ENCODE measurements at places on chromosomes 4 and X. TPM values are rescaled to one million over a fixed set of nuclear protein-coding genes. Genes with fewer than 3 reads are reported as not detected.

DNA sequence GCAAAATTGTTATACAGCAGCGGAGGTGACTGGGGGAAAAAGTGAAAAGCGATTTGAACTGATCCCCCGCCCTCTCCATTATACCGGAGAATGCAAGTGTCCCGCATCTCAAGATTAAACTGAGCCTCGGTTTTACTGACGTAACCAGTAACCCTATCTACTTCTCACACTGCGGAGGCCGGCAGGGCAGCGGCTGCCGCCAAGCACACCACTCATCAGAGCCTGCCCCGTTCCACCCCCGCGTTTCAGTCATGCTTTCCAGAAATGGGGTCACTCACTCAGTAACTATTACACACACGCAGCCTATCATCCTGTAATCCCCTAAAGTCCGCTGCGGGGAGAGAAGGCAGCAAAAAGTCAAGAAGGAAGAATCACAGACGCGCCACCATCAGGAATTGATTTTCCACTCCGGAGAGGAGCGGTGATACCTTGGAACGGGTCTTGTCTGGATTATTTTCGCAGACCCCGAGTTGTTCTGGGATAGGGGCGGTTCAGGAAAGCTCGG is 1.4 kb downstream of the RPS6KA3 start:
- DNase-seq, result no peak

The TGIF2LX gene
- total RNA-seq, result not detected

DNA sequence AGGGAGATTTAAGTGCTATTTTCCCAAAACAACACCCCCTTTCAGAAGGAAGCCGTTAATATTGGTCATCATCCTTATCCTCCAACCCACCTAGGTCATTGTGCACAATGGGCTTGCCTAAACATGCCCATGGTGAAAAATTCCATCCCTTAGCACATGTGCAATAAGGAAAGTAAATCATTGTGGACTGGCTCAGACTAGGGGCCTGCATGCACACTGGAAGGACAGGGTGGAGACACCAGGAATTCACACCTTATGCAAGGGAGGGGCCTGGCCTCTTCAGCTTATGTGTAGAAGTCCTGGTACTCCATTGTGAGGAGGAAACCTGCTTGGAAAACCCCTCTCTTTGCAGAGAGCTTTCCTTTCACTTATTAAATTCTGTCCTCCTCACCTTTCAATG is 311.4 kb upstream of the NDST4 start:
- DNase-seq, result no peak

- no peak for DNase-seq
These were observed 12.0 kb downstream of the NHSL2 start for GRCh38 chrX:71922686-71923085.

DNA sequence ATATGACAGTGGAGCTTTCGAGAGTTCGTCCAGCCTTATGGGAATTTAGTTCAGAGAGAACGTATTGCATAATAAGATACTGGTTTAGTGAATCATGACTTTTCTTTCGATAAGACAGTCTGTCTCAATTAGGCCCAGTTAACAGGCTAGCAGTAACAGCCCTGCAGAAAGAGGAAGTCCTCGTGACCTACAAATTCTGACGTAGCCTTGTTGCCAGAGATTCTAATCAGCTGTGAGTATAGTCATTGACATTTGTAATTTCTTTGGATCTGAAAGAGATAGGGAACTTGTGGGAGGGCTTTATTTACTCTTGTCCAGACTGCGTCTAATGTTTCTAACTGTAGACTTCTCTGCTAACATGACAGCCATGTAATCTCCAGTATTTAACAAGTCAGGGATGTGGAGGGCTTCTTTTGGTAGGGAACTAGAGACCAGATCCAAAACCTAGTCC is 15.8 kb downstream of the ART3 start:
- DNase-seq, result peak; percentile 66

GRCh38 chrX:41022566-41022965 is 62.7 kb upstream of the USP9X start:
- no peak for DNase-seq

DNA sequence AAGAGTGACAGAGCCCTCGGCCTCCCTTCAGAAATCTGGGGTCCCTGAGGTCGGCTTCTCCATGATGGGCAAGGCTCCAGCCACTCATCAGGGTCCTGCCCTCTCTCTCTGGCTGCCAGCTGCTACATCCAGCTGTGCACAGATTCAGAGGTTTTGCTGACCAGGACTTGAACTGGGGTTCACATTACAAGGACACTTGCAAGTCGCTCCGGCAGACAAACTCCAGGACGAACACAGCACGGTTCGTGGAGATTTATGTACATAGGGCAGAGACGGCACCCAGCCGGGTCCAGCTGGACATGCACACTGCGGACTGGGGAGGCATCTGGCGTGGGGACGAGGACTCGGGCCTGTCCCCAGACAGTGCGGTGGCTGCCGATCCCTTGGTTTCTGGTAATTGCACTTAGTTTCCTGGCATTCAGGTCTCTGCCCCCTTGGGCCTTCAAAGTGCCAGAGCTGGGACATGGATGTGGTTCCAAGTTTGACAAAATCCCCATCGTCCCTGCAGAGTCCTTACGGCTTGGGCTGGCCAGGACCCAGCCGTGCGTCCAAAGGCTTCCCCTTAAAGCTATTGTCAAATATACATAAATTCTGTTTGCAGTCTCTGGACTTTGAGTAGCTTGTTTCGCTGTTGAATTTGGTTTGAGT is 6.2 kb upstream of the C4orf50 start:
- DNase-seq, result no peak

DNA sequence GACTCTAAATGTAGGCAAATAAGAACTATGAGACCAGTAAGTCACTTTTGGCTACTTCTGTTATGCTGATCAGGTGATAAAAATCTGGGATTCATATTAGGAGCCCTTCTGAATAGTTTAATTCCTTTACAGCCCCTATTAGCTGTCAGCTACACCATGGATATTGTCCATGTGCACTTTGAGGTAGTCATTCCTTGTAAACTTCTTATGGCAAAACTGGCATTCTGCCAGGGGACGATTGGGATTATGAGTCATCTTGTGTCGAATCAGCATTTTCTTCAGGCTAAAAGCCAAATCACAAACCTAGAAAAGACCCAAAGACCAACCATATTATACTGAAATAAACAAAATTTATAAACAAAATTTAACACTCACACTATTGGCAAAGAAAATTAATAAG is 227.6 kb downstream of the PRDM5 start:
- DNase-seq, result no peak

The CYBB gene
- total RNA-seq, result not detected

The IRS4 gene
- not detected for total RNA-seq

The ZNF630 gene
- total RNA-seq, result 2.0 TPM

GRCh38 chr4:190020790-190021717 is 6.0 kb downstream of the FRG2 start:
- no peak for DNase-seq

- no peak for DNase-seq
These were observed 53.7 kb upstream of the FAAH2 start for GRCh38 chrX:57232658-57233360.

DNA sequence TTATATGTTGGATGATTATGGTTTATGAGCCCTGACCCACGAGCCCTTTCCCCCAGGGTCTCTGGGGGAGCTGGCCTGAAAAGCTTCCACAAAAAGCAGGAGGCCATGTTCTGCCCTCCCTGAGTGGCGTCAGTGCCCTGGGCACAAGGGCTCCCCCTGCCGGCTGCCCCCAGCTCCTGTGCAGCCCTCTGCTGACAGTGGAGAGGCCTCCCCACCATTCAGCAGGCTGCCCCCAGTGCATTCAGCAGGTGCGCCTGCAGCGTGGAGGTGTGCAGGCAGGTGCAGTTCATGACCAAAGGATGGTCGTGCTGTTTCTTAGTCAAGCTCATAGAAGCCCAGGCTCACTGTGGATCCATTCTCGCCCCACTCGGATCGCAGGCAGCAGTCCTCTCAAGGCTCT is 12.5 kb upstream of the S100P start:
- no peak for DNase-seq

DNA sequence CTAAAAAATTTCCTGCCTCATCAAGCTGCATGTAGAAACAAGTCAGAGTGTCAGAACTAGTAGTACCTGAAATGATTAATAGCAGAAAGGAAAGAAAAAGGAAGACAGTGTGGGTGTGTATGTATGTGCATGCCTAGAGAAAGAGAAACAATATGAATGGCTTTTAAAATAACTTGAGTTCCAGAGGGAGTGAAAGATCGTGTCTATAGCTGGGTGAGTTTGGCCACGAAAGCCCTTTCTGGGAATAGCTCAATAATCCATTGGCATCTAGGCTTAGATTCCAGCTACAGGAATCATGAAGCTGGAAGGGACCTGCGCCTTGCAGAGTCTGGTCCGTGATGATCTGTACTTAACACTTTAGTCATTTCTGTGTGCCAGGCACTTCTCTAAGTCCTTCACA is 195.6 kb downstream of the RAPGEF2 start:
- DNase-seq, result no peak

- DNase-seq, result no peak
These were observed 1.5 kb downstream of the PGRMC1 start for GRCh38 chrX:119237562-119237942.

DNA sequence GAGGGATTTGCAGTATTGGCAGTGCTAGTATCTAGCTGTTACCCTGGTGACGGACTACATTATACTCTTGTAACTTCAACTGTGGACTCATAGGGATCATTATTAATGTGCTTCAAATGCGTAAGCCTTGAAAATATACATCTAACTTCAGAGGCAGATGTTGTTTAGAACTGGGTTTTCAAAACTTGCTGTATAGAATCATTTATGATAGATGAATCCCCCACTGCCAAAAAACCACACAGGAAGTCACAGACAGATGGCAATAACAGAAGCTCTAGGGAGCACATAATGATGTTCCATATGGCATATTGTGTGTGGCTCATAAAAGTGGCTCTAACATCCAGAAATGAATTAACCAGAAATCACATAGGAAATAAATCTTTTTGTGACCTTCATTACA is 62.3 kb upstream of the RELL1 start:
- no peak for DNase-seq

The CLDN34 gene
- total RNA-seq, result 0.35 TPM

DNA sequence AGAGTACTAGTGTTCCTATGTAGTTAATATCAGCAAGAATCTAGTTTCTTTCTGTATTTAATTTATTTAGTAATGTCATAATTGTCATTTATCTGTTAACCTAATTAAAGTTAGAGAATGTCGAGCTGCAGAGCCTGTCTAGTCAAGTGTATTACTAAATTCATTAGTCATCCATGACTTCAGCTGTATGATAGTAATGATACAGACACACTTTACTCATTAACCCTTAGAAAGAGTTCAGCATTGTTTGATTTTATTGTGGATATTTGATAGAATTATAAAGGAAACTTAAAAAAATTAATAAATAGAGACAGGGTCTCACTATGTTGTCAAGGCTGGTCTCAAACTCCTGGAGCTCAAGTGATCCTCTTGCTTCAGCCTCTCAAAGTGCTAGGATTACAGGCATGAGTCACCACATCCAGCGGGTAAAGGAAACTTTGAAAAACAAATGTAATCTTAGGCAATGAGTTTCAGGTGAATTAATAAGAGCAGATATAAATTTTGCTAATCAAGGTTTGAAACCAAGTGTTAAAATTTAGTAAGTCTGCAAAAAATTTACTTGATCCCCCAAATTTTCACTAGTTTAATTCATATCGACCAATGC is 110.6 kb downstream of the ANK2 start:
- DNase-seq, result no peak

The SFRP2 gene
- total RNA-seq, result not detected

The STATH gene
- total RNA-seq, result not detected

DNA sequence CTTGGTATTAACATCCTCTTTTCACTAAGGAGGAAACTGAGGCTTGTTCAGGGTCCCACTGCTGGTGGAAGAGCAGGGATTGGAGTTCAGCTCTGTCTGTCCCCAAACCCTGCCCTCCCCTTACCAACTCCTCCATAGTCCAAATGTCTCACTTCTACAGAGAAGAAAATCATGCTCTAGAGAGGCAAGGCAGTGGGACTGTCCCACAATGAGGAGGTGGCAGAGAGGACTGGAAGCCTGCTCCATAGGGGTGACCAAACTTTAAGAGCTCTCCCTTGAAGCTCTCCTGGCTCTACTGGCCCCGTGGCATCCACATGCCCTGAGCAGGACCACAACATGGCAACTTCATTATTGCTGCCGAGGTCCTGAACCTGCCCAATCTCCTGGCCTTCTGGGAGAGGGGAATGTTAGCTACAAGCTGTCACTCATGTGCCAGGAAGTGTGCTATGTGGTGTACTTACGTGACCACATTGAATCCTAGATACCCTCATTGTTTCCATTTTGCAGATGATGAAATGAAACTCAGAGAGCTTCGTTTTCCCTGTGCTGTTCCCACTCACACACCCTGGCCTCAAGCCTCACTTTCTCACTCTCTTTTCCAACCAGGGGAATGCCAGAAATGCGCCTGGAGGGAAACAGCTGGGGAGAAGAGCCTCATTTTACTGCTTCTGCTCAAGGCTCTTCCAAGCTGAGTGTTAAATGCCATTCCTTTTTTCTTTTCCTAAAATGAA is 71.5 kb downstream of the ANAPC4 start:
- no peak for DNase-seq

- no peak for DNase-seq
These were observed 261.8 kb downstream of the MID1IP1 start for GRCh38 chrX:39063037-39063436.

GRCh38 chr4:151604238-151604637 is 156.6 kb downstream of the GATB start:
- no peak for DNase-seq

The NEUROG2 gene
- total RNA-seq, result not detected

GRCh38 chr4:47486231-47486673 is 1.2 kb downstream of the ATP10D start:
- DNase-seq, result no peak

The ARR3 gene
- total RNA-seq, result not detected

DNA sequence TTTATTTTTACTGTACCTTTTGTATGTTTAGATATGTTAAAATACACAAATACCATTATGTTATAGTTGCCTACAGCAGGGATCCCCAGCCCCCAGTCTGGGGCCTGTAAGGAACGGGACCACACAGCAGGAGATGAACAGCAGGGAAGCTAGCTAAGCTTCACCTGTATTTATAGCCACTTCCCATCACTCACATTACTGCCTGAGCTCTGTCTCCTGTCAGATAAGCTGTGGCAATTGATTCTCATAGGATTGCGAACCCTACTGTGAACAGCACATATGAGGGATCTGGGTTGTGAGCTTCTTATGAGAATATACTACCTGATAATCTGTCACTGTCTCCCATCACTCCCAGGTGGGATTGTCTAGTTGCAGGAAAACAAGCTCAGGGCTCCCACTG is 73.9 kb downstream of the BMPR1B start:
- DNase-seq, result no peak

The ABLIM2 gene
- total RNA-seq, result 0.99 TPM

- no peak for DNase-seq
These were observed 107.0 kb downstream of the ABLIM2 start for GRCh38 chr4:8051644-8052043.

The FAM9B gene
- not detected for total RNA-seq

GRCh38 chr4:86991994-86992393 is 57.2 kb downstream of the AFF1 start:
- DNase-seq, result no peak

DNA sequence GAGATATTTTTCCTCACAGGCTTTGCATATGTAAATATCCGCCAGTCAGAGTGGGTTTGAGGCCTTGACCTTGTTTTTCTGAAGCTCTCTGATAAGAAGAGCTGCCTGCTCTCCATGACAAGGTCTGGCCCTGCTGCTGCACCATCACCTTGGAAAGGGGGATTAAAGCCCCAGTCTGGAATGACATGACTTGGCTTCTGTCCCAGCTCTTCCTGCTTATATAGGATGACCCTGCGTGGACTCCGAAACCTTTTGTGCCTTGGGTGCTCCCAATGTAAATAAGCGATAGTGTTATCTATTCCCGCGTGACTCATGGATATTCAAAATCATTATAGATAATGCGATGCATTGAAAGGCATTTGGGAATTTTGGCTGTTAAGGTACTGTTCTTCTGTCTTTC is 139.3 kb downstream of the BMPR1B start:
- DNase-seq, result no peak

The CT83 gene
- total RNA-seq, result not detected

GRCh38 chrX:11908371-11908770 is 150.3 kb downstream of the MSL3 start:
- no peak for DNase-seq

Measured in glomerular endothelial cell (primary cell).